ENCODE measurements at places on chromosomes 2 and 18.

GRCh38 chr18:46332921-46333341, 228.7 kb downstream of the HAUS1 start:
- no peak for DNase-seq

DNA sequence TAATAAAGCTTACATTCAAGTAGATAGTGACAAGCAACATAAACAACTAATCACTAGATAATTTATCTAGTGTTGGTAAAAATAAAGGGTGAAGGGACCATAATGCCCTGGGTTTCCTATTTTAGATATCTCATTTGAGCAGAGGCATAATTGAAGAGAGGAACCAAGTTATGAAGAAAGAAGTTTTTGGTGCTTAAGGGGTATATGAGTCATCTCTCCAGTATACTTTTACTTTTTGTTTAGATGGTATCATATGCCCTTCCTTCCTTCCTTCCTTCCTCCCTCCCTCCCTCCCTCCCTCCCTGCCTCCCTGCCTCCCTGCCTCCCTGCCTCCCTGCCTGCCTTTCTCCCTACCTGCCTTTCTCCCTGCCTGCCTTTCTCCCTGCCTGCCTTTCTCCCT, 1053.5 kb upstream of the CELF4 start:
- DNase-seq = no peak

DNA sequence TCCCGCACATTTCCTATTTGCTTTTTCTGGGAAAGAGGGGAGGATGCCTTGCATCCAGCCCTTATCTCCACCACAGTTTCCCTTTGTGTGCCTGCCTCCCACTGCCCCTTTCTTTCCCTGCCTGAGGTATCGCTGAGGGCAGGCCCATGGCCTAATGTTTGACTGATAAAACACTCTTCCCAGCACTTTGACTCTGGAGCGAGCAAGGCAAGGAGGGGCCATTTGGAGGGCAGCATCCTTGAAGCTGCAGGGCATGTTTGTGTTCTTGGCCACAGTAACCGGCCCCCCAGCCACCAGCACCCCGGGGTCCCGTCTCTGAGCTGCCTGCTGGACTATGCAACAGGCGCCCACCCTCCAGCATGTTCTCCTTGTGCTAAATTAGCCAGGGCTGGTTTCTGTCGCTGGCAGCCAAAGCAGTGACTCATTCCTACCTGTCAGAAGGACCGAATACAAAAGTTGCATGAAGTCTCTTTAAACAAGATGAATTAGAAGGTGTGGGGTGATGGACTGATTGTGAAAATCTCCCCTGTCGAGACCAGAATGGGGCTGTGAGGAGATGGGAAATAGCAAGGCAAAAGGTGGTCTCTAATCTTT, 50.7 kb downstream of the BCL2L11 start:
- no peak for DNase-seq

DNA sequence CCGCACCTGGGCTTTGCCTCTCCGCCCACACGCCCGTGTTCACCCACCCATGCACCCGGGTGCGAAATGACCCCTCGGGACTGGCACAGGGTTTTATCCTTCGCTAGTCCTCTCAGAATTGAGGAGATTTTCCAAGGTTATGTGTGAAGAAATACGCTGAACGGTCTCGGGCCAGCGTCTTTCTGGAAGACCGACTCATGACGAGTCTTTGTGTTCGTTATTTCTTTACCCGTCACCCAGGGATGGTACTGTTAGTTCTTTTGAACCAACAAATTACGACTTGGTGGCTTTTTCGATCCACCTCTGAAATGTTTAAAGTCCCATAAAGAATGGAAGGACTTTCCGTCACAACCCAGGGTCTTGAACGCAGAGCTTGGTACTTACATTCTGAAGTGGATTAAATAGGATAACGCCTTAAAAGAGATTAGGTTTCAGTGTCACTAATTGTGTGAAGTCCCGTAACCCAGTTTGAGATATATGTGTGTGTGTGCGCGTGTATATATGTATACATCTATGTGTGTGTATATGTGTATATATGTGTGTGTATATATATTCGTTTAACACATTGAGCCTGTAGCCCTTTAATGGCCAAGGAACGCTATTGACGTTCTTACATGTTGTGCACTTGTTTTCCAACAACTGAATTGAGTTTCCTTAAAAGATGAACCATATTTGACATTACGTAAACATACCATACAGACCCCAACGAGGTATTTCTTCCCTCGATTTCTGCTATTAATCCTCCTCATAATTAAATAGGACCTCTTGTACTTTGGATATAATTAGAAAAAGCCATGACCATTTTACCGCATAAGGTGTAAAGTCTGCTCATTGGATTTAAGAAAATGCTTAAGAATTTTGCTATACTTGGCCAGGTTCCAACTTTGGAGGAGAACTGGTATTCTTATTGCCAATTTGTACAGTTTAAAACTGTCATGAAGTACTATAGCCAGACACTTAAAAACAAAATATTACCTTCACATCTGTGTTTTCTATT, 889 bp downstream of the ZC3H15 start:
- no peak for DNase-seq

DNA sequence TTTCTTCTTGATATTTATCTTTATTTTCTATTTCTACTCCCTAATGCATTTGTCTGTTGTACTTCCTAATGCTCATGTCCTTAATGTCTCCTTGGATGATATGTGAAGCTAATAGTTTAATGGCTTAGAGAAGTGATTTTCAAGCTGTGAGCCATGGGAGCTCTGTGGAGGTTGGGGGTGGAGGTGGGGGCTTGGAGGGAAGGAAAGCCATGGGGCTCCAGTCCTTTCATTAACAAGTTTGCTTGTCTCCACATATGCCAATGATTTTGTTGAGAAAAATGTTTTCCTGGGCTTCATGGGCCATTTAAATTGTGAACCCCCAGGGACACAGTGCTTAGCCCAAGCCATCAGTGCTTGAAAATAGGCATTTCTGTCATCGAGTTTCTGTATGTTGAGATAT, 264.1 kb downstream of the SCG2 start:
- DNase-seq = no peak

DNA sequence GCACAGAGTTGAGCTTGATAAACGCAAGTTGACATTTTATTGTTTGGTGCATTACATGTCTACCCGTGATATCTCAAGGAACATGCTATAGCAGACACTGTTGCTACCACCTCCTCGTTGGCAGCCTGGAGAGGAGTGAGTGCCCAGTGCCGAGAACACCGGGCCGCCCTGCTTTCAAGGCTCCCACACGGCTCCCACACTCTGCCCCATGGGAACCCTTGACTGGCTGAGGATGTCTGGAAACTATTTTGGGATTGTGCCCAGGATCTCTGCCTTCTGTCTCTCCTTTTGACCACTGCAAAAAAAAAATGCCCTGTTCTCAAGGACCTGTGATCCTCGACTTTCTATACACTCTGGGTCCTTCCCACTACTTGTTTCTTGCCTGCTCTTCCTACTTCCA, 21.1 kb downstream of the TET3 start:
- no peak for DNase-seq

GRCh38 chr2:15177103-15177502, 384.0 kb downstream of the NBAS start:
- DNase-seq = no peak

DNA sequence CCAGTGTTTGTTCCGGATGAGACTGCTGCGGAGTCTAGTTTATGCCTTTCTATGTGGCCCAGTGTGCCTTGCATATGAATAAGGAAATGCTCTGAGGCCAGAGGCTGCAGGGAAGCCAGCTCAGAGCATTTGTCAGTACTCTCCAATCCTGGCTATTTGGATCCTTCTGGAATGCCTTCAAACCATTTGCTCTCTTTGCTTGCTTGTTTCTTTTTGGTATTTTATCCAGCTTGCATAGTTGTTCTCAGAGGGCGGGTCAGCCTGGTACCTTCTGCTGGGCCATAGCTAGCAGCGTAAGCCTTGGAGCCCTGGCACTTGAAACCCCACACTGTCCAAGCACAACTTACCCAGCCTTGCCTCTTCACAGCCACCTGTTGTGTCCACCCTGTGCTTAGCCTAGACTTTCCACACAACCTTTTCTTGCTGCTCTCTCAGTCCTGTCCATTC, 20.5 kb downstream of the CENPO start:
- DNase-seq = no peak

DNA sequence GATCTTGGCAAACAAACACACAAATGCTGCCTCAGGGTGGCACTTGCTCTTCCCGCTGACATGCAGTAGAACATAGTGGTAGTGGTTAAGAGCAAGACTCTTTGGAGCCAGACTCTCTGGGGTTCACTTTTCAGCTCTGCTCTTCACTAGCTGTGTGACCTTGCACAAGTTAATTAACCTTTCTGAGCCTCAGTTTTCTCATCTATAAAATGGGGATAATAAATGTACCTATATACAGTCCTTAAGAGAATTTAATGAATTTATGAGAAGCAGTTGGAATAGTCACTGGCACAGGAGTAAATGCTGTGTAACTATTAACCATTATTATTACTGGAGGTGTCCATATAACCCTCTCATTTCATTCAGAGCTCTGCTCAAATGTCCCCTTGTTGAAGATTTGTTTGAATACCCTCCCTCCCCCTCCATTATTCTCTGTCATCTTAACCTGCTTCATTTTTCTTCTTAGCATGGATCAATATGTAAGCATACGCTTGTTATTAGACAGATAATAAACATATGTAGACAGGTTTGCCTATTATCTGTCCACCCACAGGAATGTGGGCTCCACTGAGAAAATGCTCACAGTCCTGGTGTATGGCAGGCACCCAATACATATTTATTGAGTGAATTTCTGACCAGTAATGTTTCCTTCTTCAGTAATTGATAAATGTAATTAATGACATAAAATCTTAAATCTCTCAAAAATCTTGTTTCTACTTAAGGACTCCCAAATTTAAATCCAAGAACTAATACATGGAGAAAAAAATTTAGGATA, 64.5 kb downstream of the TSPYL6 start:
- no peak for DNase-seq

- peak; percentile 1 for DNase-seq
Observed at GRCh38 chr18:48571639-48572384, 33.0 kb downstream of the CTIF start.

DNA sequence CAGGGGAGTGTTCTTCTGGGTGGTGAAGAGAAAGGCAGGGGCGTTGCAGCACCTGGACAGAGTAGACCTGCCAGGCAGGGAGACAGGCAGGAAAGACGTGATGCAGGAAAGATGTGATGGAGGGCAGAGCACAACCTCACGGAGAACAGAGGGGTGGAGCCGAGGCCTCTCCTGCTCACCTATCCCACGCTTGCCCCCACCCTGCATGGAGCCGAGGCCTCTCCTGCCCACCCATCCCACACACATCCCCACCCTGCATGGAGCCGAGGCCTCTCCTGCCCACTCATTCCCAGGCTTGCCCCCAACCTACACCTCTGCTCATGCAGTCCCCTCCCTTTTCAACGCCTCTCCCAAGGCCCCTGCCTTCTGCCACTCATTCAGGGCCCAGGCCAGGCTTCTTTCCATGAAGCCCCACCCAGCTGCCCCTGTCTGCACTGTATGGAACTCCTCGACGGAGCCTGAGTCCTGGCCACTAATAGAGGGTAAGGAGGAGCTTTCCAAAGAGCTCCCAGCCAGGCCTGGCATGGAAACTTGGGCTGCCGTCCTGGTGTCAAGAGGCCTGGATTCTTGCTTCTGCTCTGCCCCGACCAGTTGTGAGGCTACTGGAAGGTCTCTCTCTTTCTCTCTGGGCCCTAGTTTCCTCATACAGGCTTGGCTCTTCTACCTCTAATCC, 32.0 kb upstream of the LOXHD1 start:
- DNase-seq = no peak

DNA sequence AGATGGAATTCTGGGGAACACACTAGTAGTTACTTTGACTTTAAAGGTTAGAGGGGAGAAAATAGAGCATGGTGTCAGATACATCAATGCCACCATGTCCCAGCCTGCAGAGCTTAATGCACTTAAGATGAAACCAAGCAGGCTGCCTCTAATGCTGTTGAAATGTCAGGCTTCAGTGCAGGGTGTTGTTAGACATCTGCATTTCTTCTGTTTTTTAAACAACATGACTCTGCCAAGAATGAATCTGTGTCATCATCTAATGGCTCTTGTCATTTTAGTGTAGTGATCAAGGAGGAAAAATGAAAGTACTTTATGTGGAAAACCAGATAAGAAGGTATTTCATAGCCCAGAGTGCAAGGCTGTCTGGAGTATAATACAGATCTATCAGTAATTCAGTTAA, 29.9 kb downstream of the LYPD1 start:
- no peak for DNase-seq

GRCh38 chr2:202771741-202772460, 99.7 kb downstream of the ICA1L start:
- peak; percentile 27 for DNase-seq

DNA sequence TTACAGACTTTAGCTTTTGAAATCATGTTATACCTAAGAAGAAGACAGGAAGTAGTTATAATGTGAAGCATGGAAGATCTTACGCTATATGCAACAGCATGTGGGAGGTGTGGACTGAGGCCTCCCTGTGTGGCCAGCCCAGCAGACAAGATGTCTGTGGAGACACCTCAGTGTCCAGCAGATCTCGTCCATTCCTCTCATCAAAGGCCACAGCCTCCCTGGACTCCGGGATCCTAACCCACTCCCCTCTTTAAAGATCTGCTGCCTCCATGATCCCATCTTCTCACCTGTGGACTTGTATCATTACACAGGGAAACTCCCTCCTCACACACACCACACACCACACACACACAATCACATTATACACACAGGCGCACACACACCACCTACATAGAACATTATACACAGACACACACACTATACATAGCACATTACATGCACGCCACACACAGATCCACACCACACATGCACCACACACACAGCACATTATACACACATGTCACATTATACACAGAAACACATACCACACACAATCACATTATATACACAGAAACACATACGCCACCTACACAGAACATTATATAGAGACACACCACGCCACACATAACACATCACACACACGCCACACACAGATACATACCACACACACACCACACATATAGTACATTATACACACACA, 89.5 kb downstream of the PXDN start:
- no peak for DNase-seq

GRCh38 chr2:50872543-50872942, 159.4 kb downstream of the NRXN1 start:
- no peak for DNase-seq

GRCh38 chr2:73997813-73998212, 13.1 kb downstream of the TET3 start:
- no peak for DNase-seq

DNA sequence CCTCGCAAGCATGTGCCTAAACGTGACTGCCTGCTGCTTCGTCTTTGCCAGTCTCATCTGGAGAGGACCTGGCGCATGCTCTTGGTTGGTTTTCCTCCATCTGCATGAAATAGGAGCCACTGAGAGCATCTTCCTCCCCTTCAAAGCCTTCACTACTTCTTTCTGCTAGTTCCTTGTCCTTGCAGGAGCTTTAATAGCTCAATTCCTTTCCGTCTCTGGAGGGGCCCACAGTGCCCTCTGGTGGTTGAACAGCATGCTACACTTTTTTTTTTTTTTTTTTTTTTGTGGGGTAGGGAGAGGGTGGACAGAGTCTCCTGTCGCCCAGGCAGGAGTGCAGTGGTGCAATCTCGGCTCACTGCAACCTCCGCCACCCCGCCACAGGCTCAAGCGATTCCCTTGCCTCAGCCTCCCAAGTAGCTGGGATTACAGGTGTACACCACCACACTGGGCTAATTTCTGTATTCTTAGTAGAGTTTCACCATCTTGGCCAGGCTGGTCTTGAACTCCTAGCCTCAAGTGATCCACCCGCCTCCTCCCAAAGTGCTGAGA, 59.6 kb downstream of the SP110 start:
- DNase-seq = peak; percentile 66

GRCh38 chr18:38981389-38981788, 1415.8 kb upstream of the CELF4 start:
- no peak for DNase-seq
